ENCODE measurements at places on chromosomes 4 and X.
A peak's percentile ranks its signal among the peaks of the same experiment; 100 is the strongest.

GRCh38 chrX:87578978-87579377 is 61.4 kb downstream of the KLHL4 start:
- DNase-seq: no peak

DNA sequence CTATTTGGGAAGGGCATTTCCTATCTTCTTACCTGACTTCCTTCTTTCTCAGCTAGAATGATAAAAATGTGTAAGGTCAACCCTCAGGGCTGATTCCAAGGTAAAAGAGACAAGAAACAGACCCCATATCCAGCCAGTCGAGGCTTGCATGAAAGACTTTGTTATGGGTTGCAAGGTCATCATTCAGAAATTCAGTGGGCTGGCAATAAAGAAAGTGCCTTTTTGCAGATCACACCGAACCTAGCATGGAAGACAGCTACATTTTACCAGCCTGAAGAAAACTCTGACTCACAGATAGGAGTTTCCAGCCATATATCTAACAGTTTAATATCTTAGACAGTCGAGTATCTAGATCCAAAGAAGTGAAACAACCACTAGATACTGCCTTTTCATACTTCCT is 87.4 kb downstream of the PDGFC start:
- no peak for DNase-seq

GRCh38 chrX:149453906-149454822 is 50.9 kb downstream of the IDS start:
- no peak for DNase-seq

DNA sequence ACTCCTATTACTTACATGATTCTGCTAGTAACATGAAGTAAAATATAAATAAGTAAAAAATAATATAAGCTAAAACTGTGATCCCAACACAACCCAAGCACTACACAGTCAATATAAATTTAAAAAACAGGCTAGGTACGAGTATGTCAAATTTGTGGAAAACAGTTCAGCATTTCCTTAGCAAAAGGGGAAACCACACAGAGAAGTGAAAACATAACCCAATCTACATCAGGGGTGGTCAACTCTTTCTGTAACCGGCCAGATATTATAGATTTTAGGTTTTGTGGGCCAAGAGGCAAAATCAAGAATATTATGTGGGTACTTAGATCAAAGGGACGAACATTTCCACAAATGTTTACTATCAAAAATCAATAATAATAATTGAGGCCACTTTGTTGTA is 70.1 kb downstream of the CHST7 start:
- DNase-seq: no peak

- DNase-seq: no peak
These were observed 249.4 kb downstream of the ADAMTS3 start for GRCh38 chr4:72319601-72320021.

GRCh38 chrX:133373386-133374079 is 41.8 kb downstream of the GPC4 start:
- DNase-seq: no peak

- no peak for DNase-seq
These were observed 249.9 kb upstream of the MAB21L2 start for GRCh38 chr4:150332086-150332485.

DNA sequence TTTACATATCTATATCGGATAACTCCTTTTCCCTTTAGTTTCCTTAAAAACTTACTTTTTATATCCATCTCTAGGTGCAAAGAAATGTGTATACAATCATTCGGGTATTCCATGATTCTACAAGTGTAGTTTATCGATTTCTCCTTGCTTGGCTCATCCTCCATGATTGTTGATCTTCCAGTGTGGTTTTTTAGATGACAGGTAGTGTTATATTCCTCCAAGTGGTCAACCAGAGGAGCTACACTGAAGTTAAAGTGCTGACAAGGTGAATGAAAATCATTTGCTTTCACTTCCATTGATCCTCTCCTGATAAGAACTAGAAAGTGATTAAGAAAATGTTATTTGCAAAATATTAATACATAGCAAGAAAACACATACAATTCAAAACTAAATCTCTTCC is 38.5 kb downstream of the TMEM156 start:
- DNase-seq: no peak

- no peak for DNase-seq
These were observed 61.7 kb upstream of the RELL1 start for GRCh38 chr4:37747772-37748330.

DNA sequence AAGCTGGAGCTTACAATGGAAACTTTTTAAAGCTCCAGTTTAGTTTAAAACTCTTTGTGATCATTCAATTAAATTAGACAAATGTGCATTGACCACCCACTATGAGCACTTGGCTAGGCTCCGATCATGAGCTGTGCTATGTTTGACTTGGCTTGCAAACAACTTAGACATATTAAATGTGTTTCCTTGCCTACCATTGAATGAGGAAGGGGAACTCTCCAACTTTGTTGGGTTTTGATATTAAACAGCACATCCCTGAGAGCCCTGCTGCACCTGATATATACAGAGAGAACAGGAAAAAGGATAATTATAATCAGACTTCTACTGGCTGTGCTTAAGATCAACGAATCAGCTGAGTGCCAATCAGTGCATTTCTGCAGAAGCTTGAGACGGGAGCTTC is 71.4 kb upstream of the ADGRL3 start:
- no peak for DNase-seq

GRCh38 chr4:99403380-99404184 is 31.6 kb downstream of the ADH7 start:
- DNase-seq: no peak

- no peak for DNase-seq
These were observed 38.7 kb upstream of the FRAS1 start for GRCh38 chr4:78018271-78019049.

GRCh38 chrX:20664774-20665173 is 398.1 kb upstream of the RPS6KA3 start:
- DNase-seq: no peak

DNA sequence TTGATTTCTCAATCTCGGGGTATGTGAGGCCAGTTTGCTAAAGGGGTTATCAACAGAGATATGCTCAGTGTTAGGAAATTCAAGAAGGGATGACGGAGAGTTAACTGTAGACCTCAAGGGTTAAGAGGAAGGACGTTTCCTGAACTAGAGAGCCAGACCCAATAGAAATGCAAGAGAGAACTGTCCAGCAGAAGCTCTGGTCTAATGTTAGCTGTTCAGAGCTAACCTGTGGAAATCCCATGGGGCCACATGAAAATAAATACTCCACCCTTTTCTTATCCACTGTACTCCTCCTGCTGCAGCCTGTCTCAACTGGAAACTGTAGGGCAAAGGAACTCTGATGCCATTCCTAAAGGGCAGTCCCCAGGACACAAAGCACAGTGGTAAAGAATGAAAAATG is 274.3 kb downstream of the DMD start:
- DNase-seq: no peak

DNA sequence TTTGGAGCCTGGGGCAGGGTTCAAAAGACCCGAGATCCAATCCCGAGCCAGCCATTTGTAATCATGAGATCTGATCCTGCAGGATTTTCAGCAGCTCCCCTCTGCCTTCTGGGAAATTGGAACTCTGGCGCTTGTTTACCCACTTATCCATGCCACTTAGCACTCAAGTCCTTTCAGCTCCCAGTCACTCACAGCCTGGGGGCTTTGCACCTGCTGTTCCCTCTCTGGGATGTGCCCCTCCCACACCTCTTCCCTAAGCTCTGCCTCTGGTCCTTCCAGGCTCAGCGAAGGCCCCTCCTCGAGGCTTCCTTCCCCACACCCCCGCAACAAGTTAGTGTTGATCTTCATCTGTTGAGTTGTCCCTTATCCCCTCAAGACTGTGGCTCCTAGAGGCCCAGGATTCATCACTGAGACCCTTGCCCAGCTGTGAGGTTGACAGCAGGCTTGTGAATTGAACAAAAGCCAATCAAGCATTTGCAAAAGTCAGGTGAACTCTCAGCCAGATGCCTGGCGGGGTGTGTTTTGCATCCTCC is 99.1 kb upstream of the AFAP1 start:
- no peak for DNase-seq

DNA sequence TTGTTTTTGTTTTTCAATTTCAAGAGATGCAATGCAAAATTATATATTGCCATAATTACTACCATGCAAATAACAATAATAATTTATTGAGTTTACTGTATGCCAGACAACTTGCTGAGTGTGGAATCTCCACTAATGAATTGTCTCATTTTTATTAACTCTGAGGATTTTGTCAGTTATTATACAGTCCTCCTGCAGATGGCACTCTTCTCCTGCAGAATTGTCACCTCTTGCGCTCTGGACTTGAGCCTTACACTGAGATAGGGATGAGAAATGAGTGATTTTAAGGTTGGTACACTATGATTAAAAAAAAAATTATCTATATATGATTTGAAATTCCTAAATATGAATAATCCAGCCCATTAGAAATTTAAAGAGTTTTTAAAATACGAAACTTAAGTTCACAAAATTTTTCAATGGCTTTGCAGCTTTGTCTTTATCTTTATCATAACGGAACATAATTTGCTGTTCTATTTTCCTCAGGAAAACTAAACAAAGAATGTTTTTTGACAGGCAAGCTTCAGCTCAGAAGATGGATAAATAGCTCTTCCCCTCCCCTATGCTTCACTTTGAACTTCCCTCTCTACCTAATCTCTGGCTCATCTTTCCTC is 12.7 kb upstream of the PAQR3 start:
- DNase-seq: no peak

DNA sequence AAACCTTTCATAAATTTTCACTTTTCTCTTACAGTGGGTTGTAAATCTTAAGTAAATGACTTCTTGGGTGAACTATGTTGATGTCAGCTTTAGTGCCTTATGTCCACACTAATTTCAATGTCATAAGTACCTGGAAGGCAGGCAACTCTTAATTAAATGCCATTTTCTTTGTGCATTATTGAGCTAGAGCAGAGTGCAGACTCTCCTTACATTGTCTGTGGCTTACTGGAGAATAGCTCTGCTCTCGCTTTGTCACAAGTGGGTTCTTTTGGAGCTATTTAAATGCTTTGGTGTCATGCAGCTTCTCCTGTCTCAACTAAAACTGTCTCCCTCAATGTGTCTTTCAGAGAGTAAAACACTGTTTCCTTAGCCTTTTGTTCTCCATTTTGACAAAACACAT is 411.6 kb downstream of the STIM2 start:
- DNase-seq: no peak

DNA sequence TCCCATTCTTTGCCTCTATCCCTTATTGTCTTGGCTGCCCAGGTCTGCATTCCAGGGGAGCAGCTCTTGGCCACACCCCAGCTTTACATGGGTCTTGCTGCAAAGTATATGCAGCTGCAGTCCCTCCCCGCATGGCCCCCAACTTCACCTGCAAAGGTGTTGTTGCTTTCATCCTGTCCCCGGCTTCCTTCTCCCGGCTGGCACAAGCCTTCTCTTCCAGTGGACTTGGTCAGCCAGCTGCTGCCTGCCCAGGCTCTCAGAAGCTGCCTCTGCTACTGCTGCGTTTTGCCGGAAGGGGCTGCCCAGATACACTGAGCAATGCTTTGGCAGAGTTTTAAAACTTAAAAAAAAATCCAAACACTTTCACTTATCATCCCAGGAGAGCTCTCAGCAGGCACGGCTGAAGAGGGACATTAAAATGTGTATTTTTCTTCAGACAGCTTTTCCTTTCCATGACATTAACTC is 121.2 kb upstream of the PDLIM3 start:
- no peak for DNase-seq

- DNase-seq: peak; percentile 59
These were observed 16.3 kb upstream of the ESX1 start for GRCh38 chrX:104270916-104271512.

- no peak for DNase-seq
These were observed 68.6 kb downstream of the DTHD1 start for GRCh38 chr4:36349938-36350549.

DNA sequence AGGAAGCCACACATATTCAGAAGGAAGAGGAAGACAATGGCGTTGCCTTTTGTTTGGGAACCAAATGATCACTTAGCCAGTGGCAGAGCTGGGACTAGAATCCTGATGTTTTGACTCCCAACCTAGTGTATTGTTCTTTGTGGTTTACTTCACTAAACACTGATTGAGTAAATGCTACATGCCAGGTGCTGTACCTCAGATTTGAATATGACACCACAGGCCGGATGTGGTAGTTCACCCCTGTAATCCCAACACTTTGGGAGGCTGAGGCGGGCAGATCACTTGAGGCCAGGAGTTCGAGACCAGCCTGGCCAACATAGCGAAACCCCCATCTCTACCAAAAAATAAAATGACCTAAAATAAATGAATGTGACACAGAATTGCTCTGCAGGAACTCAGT is 8.4 kb downstream of the NDUFA1 start:
- no peak for DNase-seq

DNA sequence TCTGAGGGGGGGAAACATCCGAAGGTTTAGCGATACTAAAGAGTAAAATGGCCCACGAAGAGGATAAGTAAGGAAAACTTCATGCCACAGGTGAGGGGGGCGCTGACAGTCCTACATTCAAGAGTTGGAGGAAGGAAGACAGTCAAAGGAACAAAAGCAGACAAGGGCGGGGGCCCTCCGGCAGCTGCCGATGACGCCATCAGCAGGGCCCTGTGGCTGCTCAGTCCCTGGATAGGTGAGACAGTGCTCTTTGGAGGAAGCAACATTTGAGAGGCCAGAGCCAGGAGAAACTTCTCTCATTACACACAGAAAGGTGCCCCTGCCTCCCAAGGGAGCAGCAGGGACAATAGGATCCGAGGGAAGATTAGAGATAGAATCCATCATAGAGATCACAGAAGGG is 41.5 kb downstream of the RAB40AL start:
- no peak for DNase-seq

GRCh38 chr4:132344924-132345828 is 803.9 kb upstream of the PCDH10 start:
- no peak for DNase-seq

- DNase-seq: no peak
These were observed 6.9 kb upstream of the AFF1 start for GRCh38 chr4:86927843-86928395.

- DNase-seq: no peak
These were observed 25.2 kb upstream of the FAM241A start for GRCh38 chr4:112120021-112120420.

- no peak for DNase-seq
These were observed 34.1 kb upstream of the IL1RAPL1 start for GRCh38 chrX:28552882-28553829.

DNA sequence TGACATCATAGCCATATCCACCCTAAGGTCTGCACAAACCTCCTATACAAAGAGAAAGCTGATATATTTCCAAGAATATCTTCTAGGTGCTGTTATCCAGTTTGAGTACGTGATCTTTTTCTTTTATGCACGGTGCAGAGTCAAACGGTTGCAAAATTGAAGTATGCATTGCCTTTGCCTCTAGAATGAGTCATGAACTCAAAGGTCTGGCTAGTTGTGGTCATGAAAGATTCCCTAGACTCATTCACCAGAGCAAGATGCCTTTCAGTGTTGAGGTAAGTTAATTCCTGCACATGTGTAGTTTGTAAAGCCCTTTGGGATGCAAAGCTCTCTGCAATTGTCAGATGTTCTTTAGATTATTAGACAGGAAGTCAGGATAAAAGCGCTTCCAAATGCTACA is 704.4 kb downstream of the PCDH19 start:
- DNase-seq: no peak

DNA sequence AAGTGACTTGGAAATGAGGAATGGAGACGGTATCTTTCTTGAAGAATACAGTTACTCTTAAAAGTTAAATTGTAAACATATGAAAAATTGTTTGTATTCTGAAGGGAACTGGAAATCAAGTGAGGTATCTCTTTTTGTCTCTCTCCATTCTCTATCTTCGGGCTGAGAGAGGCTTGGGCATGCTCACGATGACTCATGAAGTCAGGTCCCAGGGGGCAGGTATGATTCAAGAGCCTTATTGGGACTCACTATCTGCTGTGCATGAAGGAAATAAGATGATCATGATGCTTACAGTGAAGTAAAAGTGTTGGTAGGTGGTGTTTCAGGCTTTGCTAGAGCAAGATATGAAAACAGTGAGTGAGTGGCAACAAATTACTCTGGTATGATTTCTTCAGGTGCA is 200.4 kb upstream of the PITX2 start:
- DNase-seq: no peak

Measured in right forelimb (tissue), 1 donor.